Cortex of kidney (tissue), 1 donor: ENCODE measurements at places on chromosomes 4 and X.

- DNase-seq = no peak
Measured at GRCh38 chr4:111011458-111011857, 388.6 kb upstream of the PITX2 start.

DNA sequence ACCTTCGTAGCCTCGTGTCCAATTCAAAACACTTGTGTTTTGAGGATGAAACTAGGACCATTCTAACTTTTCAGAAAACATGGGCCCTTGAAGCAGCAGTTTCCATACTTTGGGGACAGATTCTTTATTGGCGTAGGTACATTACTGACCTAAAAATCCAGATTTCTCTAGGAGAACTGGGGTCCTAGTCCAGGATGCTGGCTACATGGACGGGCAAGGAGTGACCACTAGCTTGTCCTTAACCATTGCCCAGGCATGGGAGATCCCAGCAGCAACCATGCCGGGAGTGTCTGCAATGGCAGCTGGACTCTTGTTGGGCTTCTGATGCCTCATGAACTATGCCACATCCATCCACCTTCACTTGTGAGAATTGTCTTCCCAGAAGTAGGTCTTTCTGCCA is 62.2 kb upstream of the WDR1 start:
- DNase-seq = no peak

DNA sequence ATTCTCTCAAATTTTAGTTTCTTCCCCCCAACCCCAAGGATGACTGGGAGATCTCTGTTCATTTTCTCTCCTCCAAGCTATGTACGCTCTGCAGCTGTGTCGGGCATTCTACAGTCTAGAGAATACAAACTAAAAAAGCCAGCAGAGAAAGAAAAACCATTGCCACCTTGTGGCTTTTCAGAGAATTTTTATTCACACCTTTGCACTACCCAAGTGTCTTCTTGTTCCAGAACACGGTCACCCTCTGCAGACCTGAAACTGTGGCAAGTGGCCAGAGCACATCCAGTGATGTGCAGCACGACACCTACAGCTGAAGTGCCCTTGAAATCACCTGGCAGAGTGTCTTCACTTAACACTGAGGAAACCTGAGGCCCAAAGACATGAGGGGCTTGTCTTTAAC is 68.6 kb downstream of the CHST7 start:
- DNase-seq = no peak

DNA sequence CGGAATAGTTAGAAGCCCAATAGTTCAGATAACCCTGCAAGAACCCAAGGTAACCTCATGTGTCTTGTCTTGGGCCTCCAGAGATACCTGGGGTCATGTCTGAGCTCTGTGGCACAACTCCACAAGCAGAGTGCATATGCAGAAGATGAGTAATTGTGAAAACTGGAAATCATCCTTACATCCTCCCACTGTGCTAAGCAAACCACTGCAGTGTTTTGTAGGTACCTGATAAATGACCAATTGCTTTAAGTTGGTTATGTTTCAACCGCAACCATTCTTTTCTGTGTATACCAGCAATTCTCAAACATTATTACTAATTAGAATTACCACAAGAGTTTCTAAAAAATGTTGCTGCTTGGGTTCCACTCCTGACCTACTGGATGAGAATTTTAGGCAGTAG is 73.2 kb downstream of the CBLL2 start:
- DNase-seq = no peak

DNA sequence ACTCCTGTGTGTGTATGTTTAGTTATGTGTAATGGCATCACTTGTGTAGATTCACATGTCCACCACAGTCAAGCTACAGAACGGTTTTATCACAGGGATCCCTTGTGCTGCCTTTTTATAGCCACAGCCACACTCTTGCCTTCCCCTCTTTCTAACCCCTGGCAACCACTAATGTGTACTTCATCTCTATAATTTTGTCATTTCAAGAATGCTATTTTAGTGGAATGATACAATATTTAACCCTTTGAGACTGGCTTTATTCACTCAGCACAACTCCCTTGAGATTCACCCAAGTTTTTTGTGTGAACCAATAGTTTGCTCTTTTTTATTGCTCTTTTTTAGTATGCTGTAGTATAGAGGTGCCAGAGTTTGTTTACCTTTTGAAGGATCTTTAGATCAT is 112.1 kb downstream of the CDKL5 start:
- DNase-seq = no peak

DNA sequence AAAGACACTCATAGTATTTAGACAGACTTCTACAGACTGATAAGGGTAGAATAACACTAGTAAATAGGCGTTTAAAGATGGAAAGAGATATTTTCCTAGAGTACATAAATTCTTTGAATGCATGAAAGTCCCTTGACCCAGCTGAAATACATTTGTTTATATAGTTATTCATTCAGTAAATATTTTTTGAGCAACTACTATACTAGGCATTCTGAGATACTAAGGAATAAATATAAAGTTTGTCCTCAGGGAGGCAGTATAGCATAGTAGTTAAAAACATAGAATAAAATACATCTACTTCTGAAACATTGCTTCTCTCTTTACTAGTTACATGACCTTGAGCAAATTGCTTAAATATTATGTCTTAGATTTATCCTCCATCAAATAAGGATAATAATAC is 27.4 kb downstream of the HMGN5 start:
- DNase-seq = no peak

GRCh38 chr4:173252024-173252935 is 81.9 kb downstream of the HMGB2 start:
- no peak for DNase-seq

DNA sequence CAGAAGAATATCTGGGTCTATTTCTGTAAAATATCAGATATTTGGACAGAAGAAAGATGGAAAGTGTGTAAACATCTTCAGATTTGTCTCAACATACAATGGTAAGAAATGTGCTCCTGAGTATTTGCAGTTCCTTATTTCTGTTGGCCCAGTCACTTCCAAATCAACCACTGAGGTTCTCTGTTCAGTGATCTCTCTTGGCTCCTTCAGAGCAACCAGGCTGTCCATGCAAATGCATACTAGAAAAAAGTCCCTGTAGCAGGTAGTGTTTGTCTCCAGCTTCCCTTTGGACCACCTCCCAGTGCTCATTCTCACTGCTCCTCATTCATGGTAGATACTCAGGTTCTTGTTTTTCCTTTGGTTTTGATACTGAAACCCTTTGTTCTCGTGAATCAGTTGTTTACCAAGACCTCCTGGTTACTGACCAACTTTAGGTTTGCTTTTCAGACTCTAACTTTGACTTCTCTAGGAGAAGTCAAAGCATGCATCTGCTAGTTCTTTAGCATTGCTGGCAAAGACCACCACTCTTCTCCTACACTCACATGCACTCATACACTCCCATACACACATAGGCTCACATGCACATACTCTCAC is 28.8 kb downstream of the ASIC5 start:
- no peak for DNase-seq

- no peak for DNase-seq
Measured at GRCh38 chr4:40573593-40574311, 55.9 kb downstream of the RBM47 start.

DNA sequence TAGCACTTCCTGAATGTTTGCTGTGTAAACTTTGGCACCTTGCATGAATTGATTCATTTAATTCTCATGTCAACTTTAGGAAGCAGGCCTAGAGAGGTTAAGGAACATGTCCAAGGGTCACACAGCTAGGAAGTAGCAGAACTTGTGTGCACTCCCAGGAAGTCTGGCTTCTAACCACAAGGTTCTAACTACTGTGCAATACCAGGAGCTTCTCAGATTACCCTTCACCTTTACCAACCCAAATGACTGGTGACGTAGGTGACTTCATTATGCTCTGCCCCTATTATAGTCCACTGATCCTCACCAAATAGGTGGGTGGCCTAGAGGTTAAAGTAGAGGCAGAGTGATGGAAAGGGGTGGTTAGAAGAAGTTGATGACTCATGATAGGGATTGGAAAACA is 14.4 kb downstream of the AR start:
- DNase-seq = no peak

- DNase-seq = no peak
Measured at GRCh38 chr4:8155048-8155447, 3.6 kb downstream of the ABLIM2 start.

GRCh38 chr4:169818063-169818679 is 60.4 kb upstream of the HPF1 start:
- no peak for DNase-seq

- no peak for DNase-seq
Measured at GRCh38 chr4:156060661-156061060, 107.0 kb upstream of the CTSO start.

- no peak for DNase-seq
Measured at GRCh38 chr4:112270640-112271421, 14.9 kb downstream of the TIFA start.

GRCh38 chr4:101284546-101284945 is 62.8 kb downstream of the PPP3CA start:
- no peak for DNase-seq

DNA sequence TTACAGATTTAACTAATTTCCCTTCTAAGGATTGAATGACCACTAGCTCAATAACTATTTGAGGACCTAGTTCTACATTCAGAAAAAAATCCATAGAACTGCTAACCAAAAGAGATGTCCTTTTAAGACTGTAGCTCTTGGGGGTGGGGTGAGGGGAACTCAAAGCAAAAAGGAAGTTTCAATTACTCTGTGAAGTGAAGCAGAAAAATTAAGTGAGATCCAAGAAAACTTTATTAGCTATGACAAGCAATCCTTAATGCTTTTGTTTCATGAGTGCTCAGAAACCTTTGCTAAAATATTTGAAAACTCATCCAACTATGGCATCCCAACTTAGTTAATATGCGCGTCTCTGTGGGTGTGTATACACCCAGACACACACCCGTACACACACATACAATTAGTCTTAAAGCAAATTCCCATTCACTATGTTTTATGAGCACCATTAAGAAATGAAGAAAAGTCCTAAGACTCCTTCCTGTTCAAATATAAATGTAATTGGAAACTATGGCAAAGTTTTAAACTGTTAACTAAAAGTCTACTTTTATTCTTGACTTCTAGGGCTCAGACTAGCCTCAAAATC is 44.5 kb downstream of the GPC4 start:
- DNase-seq = no peak

DNA sequence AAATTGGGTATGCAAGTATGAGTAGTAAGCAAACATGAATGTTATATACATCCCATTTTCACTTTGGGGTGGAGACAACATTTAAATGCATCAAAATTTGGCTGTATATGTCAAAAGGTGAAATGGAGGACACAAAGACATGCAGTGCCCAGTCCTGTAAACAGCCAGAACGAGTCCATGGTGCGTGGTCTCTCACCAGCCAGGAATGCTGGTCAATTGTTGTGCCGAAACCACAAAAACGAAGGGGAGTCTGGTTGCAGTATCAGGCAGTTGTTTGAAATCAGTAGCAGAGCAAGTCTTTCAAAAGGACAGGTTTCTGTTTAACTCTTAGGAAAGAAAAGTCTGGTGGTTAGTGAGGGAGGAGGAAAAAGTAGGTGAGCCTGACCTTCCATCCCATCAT is 22.3 kb upstream of the RNF150 start:
- no peak for DNase-seq

DNA sequence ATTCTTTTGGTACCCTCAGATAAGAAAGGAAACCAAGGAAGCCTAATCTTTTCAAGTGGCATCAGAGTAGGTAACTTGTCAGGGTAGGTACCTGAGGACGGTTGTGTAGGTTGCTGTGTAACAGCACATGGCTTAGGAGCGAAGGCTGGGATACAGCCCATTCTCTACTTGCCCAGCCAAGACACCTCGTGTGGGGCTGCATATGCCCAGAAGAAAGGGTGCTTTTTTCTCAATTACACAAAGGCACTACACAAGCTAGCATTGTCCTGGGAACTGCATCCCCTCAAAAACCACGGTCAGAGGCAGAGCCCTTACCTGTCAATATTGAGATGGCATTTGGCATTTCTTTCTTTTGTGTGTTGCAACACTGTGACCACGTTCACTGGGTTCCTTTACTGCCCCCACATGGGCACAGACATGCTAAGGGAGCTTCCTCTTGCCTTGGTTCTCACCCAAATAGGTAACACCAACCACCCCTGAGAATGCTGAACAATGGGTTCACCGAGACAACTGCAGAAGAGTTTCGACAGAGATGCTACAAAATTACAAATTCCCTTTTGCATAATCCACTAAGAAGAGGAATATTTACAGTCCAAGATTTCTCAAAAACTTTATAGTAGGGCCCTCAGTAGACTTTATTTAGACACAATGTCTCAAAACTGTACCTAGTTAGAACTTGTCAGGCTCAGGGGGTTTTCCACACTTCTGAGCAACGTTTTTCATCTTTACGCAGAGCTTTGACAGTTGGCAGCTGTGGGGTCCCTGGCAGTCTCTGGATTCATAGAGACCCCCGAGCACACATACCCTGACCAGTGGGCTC is 35.8 kb upstream of the TNIP3 start:
- no peak for DNase-seq

DNA sequence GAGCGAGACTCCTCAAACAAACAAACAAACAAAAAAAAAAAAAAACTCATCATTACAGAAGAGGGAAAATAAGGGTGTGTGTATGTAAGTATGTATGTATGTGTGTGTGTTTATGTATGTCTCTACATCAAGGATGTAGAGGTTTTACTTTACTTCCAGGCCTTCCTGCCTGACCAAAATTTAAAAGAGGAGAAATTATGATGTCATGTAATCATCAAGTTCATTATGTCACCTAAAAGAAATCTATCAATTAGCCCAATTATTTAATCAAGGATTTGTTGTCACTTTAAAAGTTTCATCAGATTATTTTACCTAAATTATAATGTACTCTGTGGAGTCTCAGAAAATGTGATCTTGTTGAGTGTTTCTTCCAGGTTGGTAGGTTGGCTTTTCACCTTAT is 21.6 kb downstream of the GUCY1A1 start:
- no peak for DNase-seq

GRCh38 chrX:107465932-107466620 is 16.6 kb downstream of the FRMPD3 start:
- no peak for DNase-seq

- no peak for DNase-seq
Measured at GRCh38 chr4:186765138-186765537, 41.5 kb upstream of the FAT1 start.

DNA sequence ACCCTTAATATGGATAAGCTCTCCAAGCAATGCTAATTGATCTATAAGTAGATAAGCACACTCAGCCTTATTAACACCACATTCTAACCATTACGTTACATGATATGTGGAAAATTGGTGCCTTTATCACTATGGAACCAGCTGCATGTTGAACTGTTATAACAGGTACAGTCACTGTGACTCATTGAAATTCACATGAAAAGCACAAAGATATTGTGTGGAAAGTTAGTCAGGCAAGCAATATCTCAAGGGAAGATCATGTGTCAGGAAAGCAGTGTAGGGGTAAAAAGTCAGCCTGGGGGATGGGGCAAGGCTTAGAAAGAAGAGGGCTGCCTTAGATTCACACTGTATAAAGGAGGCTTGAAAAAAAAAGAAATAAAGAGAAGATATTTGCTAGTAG is 313.7 kb upstream of the SMIM31 start:
- no peak for DNase-seq

DNA sequence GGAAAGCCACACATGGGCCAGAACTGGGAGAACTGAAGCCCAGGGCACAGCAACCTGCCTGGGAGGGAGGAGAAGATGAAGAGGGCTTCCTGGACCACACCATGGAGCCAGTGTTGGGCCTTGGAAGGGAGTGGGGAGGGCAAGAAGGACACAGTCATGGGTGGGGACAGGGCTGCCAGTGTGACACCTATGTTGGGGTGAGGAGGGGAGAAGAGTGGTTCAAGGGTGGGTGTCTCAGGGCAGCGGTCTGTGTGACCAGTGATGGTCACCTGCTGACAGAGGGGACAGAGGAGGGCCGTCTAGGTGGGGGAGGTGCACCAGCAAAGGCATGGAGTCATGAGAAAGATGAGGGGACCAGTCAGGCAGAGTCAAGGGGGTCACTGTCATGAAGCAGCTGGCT is 13.8 kb downstream of the MAGED2 start:
- no peak for DNase-seq
